Naive thymus-derived CD8-positive, alpha-beta T cell (primary cell): ENCODE measurements at places on chromosomes 5 and 9. TPM values are rescaled to one million over a fixed set of nuclear protein-coding genes. Genes with fewer than 3 reads are reported as not detected.
A peak's percentile ranks its signal among the peaks of the same experiment; 100 is the strongest.

PCA3 gene
- total RNA-seq: not detected

FCN2 gene
- not detected for total RNA-seq

NACC2 gene
- total RNA-seq: 9.5 TPM

SPARC gene
- total RNA-seq: not detected

APC gene
- total RNA-seq: 44.4 TPM

GFRA3 gene
- not detected for total RNA-seq

IRX2 gene
- not detected for total RNA-seq

GFM2 gene
- 21.4 TPM for total RNA-seq

GRCh38 chr5:25334350-25334749 lies 689.6 kb upstream of the CDH10 start:
- H3K27ac ChIP-seq: no peak overlapping the region
- no peaks in the 10 kb centered on the region for H3K27me3 ChIP-seq
- DNase-seq: no peak
- no peaks in the 10 kb centered on the region for H3K4me1 ChIP-seq

DNA sequence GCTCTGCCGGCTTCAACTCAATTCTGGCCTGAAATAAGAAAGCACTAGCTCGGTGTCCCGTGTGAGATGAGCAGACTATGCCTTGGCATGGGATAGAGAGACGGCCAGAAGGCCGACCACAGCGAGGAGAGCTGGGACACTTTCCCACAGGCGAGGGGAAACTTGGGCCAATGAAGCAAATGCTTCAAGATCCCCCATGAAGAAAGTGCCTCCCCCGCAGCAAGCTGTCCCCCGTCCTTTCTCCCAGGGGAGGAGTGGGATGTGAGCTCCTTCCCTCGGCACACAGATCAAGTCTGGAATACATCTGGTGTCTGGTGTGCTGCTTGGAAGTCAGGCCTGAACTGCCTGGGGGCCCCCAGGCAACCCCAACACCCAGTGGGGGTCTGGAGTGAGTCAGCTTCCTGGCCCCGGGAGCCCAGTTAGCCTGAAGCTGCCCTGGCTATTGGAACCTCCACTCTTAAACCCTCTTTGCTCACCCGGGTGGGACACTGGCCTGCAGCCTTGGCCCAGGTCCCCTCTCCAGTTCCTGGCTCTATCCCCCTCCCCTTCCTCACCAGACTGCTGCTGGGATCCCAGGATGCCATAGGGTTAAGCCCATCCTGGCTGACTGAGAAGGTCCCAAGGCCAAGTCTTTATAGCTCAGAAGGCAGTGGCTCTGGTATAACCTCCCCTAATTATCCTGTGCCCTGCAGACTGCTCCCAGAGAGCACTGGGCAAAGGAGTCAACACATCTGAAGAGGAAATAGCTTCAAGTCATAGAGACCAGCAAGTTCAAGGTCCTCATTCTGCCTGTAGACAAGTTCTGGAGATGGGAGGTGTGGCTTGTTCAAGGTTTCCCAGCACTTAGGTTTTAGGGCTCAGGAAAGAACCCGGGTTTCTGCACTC lies 205.3 kb downstream of the TTLL11 start:
- H3K27me3 ChIP-seq: no peaks in the 10 kb centered on the region
- H3K4me1 ChIP-seq: no peaks in the 10 kb centered on the region
- no peaks in the 10 kb centered on the region for H3K36me3 ChIP-seq

- H3K27me3 ChIP-seq: peaks cover 38% of the 10 kb centered on the region
- peak overlapping the region; percentile 34 for H3K27ac ChIP-seq
- H3K4me1 ChIP-seq: peaks cover 24% of the 10 kb centered on the region
- peak overlapping the region; percentile 80 for H3K4me3 ChIP-seq
Measured at GRCh38 chr5:74638970-74639806, 1.3 kb downstream of the ENC1 start.

GRCh38 chr5:163943546-163943945 lies 438.1 kb downstream of the MAT2B start:
- DNase-seq: no peak
- no peaks in the 10 kb centered on the region for H3K36me3 ChIP-seq
- no peak overlapping the region for H3K27ac ChIP-seq
- no peak overlapping the region for H3K4me3 ChIP-seq
- H3K27me3 ChIP-seq: no peaks in the 10 kb centered on the region
- no peaks in the 10 kb centered on the region for H3K4me1 ChIP-seq

- H3K4me3 ChIP-seq: no peak overlapping the region
- H3K27ac ChIP-seq: no peak overlapping the region
- no peaks in the 10 kb centered on the region for H3K27me3 ChIP-seq
Measured at GRCh38 chr5:145506185-145506850, 328.8 kb downstream of the PRELID2 start.

- no peak overlapping the region for H3K4me3 ChIP-seq
- no peak for DNase-seq
- no peaks in the 10 kb centered on the region for H3K4me1 ChIP-seq
- H3K27me3 ChIP-seq: no peaks in the 10 kb centered on the region
Measured at GRCh38 chr5:52466113-52466512, 321.6 kb upstream of the ITGA1 start.

GRCh38 chr5:174273325-174273724 lies 227.8 kb downstream of the NSG2 start:
- H3K27me3 ChIP-seq: no peaks in the 10 kb centered on the region
- no peak overlapping the region for H3K27ac ChIP-seq
- H3K4me1 ChIP-seq: no peaks in the 10 kb centered on the region
- no peak overlapping the region for H3K4me3 ChIP-seq
- no peaks in the 10 kb centered on the region for H3K36me3 ChIP-seq

DNA sequence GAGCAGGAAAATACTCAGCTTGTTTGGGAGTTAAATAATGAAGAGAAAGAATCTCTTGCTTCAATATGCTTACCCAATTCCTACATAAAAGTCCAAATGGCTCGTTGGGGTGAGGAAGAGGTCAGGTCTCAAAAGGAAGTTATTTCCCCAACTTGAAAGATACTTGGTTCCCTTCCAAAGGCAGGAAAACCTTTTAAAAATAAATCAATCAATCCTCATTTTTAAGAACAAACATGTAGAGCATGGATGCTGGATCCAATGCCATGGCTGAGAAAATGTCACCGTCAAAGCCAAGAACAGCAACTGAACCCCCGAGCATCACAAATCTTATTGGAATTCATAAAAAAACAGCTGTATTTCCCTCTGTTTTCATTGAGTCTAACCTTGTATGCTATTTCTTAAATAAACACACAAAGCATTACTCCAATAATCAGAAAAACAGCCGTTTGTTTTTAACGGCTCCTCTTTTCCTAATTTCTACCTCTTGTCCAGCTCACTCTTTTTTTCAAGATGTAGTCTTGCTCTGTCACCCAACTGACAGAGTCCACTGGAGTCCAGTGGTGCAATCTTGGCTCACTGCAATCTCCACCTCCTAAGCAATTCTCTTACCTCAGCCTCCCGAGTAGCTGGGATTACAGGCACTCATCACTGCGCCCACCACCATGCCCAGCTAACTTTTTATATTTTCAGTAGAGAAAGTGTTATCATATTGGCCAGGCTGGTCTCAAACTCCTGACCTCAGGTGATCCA lies 140.7 kb downstream of the GNA14 start:
- H3K27ac ChIP-seq: no peak overlapping the region
- H3K27me3 ChIP-seq: no peaks in the 10 kb centered on the region
- no peaks in the 10 kb centered on the region for H3K36me3 ChIP-seq
- H3K4me3 ChIP-seq: no peak overlapping the region

DNA sequence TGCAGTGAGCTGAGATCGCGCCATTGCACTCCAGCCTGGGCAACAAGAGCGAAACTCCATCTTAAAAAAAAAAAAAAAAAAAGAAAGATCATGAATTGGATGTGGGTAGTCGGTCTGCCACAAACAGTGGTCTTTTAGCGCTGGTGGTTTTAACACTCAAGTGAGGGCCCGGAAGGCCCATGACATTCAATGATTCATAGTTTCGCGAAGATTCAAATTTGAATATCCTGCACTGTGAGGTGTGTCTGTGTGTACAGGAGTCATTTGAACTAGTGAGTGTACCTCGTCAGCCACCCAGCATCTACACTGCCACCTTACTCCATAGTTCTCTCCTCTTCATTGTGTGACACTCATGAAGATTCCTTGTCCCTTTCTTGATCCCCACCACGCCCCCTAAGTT lies 41.3 kb downstream of the CFAP77 start:
- peak; percentile 3 for DNase-seq
- peak overlapping the region; percentile 63 for H3K27ac ChIP-seq

DNA sequence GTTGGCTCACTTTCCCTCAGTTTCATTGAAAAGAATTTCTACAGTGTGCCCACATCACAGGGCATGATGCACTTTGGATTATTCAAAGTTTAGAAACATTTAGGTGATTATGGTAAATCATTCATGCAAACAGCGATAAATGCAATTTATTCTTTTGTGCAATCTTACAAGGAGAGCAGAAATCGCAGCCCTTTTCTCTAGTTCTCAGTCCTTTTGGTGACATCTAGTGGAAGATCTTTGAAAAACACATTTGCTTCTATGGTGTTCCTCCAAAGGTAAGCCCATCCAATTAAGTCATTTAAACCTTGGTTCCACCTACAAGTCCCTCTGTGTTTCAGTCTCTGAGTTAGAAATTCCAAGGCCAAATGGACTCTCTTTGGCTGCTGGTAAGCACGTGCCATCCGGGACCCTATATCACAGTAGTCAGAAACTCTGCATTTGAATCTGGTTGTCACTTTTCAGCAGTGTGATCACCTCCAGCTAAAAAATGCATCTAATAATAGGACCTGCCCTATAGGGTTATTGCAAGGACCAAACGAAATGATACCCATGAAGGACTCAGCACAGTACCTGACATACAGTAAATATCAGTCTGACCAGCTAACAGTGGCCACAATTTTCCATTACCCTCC lies 66.4 kb downstream of the MACROH2A1 start:
- H3K4me3 ChIP-seq: no peak overlapping the region
- DNase-seq: no peak
- no peaks in the 10 kb centered on the region for H3K4me1 ChIP-seq

DNA sequence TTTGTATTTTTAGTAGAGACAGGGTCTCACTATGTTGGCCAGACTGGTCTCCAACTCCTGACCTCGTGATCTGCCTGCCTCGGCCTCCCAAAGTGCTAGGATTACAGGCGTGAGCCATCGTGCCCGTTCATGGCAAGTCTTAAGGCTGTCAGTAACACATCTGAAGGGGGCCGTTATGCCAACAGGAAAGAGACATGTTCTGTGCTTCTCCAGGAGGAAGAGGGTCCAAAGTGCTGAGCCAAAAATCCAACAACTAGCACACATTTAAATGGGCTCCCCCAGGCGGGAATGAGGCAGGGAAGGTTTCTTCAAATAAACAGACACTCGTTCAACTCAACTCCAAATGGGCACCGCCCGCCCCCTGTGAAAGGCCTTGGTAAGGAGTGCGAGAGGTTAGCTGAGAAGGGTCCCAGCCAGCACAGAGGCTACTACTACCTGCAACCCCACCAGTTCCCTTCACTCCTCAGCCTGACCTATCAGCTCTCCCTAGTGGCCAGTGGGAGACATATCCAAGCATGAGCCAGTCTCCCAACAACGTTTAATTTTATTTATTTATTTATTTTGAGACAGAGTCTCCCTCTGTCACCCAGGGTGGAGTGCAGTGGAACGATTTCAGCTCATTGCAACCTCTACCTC lies 84.1 kb upstream of the DMRT1 start:
- no peak overlapping the region for H3K4me3 ChIP-seq
- no peaks in the 10 kb centered on the region for H3K27me3 ChIP-seq
- no peaks in the 10 kb centered on the region for H3K36me3 ChIP-seq
- no peak overlapping the region for H3K27ac ChIP-seq

DNA sequence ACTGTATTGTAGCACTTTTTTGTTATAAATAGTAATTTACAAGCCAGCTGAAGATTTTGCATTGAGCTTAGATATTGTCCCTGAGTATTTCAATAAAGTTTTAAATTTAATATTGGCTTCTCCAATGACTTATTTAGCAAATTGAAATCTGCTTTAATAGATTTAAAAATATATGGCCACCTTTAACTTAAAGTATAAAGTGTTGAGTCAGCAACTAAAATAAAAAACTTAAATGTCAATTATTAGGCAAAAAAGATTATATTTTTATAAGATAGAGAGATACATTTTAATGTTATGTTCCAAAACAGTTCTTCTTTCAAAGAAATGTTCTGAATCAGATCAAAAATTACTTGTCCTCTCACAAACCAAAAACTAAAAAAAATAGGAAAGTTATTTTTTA lies 60.7 kb downstream of the OSMR start:
- no peak overlapping the region for H3K4me3 ChIP-seq
- H3K4me1 ChIP-seq: no peaks in the 10 kb centered on the region
- peaks cover 40% of the 10 kb centered on the region for H3K36me3 ChIP-seq
- peaks cover 31% of the 10 kb centered on the region for H3K27me3 ChIP-seq
- H3K27ac ChIP-seq: no peak overlapping the region

- peaks cover 3% of the 10 kb centered on the region for H3K27me3 ChIP-seq
- H3K27ac ChIP-seq: no peak overlapping the region
- H3K4me1 ChIP-seq: no peaks in the 10 kb centered on the region
- no peak for DNase-seq
Measured at GRCh38 chr9:111001526-111001925, 36.7 kb downstream of the LPAR1 start.

DNA sequence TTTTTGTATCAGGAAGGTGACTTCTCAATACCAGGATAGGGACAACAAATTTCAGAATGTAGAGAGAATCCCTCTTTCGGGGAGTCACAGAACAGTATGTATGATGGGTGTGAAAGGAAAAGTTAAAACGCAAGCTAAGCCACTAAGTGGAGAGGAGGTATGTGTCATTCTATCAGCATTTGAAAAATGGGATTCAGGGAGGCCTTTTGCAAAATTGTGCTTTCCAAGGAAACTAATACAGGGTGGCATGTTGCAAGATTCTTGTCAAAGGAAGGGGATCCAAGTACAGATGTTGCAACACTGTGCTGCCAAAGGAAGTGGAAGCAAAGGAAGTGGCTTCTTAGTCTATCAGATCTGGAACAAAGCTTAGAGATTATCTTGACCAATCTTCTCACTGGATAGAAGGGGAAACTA lies 12.6 kb upstream of the TNIP1 start:
- H3K36me3 ChIP-seq: no peaks in the 10 kb centered on the region
- peak overlapping the region; percentile 91 for H3K27ac ChIP-seq
- no peaks in the 10 kb centered on the region for H3K27me3 ChIP-seq
- peaks cover 67% of the 10 kb centered on the region for H3K4me1 ChIP-seq
- no peak for DNase-seq
